ENCODE measurements at places on chromosomes 11 and 22.

DNA sequence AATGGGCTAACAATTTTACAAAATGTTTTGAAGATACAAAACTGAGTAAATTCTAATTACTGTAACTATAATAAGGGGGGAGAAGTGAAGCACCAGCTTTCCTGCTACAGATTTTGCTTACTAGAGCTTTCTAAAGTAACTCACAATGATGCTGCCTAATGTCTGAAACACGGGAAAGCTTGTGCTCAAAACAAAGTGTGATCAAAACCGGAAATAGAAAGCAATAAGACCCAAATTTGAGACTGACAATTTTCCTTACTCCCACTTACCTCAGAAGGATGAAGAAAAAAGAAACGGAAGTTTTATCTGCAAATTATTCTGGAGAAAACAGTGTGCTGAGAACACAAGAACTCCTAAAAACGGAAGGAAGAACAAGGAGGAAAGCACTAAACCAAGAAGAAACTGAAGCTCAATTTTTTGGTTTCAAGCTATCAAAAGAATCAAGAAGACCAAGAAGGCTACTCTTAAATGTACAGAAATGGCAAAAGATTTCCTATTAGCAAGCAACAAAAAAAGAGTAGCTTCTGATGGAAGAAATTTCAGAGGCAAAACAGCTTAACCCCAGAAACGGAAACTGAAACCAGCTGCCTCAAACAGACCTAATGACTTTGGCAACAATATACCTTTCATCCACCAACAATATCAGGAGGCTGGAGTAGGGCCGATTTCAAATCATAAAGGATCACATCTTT, 33.4 kb downstream of the AMBRA1 start:
- DNase-seq = no peak

GRCh38 chr22:26715392-26715936, 58.1 kb downstream of the MIAT start:
- no peak for DNase-seq

DNA sequence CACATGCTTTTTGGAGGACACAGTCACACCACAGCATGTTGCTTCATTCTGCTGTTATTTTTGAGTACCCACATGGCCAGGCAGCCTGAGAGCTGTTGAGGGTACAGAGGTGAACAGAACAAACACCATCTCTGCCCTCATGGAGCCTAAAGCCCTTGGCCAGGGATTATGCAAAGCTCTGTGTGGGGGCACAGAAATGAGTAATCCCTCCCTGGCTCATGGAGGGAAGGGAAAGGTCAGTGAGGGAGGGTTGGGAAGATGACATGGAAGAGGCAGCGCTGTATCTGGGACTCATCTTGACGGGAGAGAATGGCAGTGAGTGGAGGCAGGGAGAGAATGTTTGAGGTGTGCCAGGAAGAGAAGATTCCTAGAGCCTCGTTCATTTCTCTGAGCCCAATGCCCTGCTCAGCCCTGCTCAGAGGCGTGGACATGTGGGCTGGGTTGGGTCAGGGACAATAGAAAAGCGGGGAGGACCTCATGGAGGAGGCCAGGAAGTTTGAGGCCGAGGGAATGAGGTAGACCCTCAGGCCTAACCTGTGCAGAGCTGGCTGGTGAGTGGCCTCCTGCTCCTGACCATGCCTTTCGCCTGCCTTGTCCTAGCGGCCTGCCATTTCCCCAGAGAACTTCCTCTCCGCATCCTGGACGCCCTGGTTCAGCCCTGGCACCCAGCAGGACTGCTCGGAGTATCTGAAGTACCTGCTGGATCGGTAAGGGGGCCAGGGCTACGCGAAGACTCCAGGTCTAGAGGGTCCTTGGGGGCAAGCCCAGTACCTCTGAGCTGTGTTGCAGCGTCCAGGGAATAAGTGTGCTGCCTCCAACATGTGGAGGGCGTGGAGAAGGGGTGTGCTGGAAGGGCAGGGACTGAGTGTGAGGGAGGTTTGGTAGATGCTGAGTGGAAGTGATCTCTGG, 19.8 kb downstream of the USP35 start:
- DNase-seq = no peak

DNA sequence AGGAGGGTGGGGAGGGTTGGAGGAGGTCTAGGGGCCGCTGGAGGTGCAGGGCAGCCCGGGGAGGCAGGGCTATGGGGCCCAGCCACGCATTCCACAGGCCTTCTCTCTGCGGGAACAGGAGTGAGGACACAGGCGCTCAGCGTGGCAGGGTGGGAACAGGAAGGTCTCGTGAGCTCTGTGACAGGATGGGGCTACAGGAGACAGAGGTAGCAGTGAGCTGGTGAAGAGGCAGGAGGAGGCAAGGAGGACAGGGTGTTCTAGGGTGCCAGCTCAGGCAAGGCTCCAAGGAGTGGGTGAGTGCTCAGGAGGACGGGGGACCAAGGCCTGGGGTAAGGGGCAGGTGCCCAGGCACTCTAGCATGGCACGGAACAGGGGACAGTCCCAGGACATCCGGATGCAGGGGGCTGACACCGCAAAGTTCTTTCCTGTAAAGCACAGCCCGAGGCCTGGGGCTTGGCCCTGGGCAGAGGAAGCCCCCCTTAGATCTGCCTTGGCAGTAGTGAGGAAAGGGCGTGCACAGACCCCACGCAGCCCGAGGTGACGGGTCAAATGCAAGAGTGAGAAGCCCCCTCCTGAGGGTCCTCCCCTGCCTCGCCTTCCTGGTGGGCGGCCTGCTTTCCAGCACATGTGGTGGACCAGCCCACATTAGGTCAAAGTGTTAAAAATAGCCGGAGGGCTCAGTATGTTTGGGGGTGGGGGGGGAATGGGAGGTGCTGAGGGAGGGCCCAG, 4.7 kb upstream of the NEAT1 start:
- DNase-seq = no peak

DNA sequence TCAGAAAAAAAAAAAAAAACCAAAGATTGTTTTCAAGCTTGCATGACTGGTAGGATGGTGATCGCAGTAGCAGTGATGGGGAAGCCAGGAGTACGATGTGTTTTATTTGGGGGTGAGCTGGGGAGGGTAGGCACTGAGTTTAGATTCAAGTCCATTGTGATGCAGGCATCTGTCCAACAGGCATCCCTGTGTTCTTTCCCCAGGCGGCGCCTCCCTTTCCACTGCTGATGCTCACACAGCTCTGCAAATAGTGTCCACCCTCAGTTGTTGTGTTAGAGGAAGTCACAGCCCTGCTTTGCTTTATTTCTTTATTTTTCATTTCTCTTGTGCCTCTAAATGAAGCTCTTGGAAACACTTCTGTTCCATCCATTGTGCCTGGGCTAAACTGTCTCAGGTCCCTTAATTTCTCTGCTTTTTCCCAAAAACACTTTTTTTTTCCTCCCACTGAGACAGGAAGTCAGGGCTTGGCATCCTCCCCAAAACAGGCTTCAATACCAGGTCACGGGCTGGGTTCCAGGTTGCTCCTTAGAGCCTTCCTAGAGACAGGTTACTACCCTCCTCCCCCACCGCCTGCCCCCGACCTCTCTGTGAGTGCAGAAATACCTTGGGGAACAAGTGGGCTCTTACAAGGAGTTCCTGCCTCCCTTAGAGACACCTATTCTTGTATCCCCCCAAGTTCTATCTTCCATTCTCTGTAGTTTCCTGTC, 38.6 kb upstream of the HSPA8 start:
- DNase-seq = no peak

DNA sequence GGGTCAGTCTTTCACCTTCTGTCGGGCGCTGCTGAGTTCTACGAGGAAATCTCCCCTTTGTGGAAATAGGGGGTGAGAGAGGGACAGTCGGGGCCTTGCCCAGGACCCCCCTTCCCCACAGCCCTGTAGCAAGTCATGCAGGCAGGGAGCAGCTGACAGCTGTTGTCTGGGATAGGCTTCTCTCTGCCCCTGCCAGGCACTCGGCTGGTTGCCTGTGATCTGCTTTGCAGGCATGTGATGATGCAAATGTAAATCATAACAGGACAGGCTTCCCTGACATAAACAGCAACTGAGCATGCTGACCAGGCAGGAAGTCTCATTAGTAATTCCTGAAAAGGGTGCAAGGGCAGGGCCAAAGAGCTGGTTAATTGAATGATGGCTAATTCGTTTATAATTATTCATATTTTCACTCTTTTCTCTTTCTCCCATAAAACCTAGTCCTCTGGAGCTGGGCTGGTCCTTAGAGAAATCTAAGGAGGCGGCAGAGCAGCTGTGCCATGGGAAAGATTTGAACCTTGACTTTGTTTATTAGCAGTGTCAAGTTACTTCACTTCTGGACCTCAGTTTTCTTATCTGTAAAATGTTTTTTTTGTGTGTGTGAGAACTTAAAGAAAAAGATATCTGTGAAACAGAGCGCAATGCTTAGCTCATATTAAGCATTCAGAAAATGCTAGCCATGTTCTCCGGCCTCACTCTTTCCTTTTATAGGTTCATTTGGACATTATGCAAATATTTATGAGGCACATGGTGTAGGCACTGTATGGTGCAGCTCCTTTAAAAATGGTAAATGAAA, 129.7 kb downstream of the LDLRAD3 start:
- DNase-seq = no peak

- no peak for DNase-seq
Observed at GRCh38 chr11:87036756-87037449, 831 bp upstream of the TMEM135 start.

DNA sequence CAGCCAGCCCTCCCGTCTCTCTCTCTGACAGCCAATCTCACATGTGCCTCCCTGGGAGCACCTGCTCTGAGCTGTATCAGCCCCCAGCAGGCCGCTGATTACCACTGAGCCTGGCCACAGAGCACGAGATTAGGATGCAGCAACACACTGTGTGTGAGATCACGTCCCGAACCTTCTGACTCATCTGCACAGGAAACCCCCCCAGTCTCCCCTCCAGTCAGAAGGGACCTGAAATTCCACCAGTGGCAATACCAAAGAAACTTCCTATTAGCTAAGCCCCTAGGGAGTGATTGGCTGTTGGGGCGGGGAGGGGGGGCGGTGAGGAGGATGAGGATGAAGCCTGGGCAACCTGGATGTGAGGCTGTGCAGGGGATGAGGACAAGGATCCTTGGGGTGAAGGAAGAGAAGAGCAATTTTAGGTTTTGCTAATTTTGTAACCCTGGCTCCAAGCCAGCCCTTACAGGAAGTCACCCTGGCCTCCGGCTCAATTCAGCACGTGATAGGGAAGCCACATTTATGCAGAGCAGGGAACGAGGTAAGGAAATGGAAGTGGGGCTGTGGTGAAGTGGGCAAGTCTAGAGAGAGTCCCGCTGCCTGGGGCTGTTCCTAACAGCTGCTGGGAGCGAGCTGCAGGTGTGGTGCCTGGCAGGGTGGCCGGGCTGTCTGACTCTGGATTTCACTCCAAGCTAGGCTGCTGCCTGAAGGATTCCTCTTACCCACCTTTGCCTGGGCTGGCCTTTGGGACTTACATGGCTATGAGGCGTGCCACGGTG, 1.9 kb downstream of the SLC43A3 start:
- DNase-seq = peak; percentile 66

- DNase-seq = no peak
Observed at GRCh38 chr11:23688835-23689234, 808.0 kb upstream of the LUZP2 start.

DNA sequence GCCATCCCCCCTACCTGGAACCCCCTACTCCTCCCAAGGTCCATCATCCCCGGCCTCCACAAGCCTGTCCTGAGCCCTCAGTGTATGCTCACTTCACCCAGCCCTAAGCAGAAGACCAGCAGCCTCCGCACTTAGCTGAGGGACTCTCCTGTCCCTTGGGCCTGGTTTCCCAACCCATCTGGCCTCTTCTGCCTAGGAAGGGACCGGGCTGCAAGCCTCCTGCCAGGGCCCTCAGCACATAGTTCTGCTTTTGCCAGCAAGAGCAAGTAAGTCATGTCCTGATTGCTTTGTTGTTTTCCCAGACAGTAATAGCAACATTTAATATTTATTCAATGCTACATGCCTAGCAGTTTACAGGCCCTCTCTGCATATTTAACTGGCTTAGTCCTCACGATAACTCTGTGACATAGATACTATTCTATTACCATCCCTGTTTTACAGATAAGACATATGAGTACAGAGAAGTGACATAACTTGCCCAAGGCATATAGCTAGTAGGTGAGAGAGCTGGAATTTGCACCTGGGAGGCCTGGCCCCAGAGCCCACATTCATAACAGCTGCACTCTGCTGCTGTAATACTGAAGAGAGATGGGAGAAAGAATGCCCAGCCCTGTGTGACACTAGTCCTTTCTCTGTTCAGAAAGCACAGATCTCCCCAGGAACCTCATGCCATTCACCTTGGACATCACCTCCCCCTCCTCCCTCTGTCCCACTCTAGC, 139.2 kb downstream of the PARVA start:
- DNase-seq = no peak

- no peak for DNase-seq
Observed at GRCh38 chr11:2870969-2871680, 14.4 kb downstream of the CDKN1C start.

- no peak for DNase-seq
Observed at GRCh38 chr11:103326070-103326794, 217.0 kb downstream of the DYNC2H1 start.

GRCh38 chr11:129364143-129364654, 11.4 kb upstream of the BARX2 start:
- peak; percentile 33 for DNase-seq

DNA sequence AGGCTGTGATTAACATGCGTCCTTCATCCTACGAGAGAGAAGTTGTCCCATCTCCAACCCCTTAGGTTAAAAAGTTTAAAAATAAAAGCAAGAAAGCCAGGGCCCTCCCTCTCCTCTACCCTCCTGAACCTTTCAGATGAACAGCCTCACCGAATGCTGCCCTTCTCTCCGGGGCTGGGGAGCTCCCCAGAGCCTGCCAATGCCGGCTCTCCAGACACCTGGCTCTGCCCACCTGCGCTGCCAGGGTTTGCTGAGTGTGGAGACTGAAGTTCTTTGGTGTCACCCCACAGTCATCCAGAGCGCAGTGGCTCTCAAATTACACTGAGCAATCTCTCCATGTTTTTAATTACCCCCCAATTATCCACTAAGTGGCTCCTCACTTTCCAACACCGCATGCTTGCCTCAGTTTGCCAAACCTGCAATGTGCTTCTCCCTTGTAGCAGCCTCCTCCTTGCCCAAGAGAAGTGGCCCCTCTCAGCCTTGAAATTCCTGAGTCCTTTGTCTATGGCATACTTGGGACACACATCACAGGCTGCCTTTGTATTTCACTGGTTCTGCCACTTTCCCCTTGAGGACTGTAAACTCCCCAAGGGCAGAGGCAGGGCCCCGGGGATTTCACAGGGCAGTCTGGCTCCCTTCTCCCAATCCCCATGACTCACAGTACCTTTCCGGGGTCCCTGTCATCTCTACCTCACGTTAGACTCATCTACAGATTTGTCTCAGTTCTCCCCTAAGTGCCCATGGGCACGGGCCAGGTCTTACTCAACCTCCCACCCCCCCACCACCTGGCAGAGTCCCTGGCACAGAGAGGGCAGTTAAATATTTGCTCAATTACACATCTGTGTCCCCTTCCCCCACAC, 2.0 kb downstream of the MYH9 start:
- no peak for DNase-seq

GRCh38 chr22:22748756-22749155, 104.3 kb downstream of the GGTLC2 start:
- DNase-seq = no peak

All from stimulated activated CD8-positive, alpha-beta memory T cell treated with anti-CD3 and anti-CD28 coated beads, Interleukin-2, amount 100 ng/mL, for 1 hour (primary cell).